WTC11 (cell line): ENCODE measurements at places on chromosomes 2 and 18. TPM values are rescaled to one million over a fixed set of nuclear protein-coding genes. Genes with fewer than 3 reads are reported as not detected.

GRCh38 chr2:239110595-239111048 lies 262.7 kb downstream of the TWIST2 start:
- DNase-seq, result no peak

- DNase-seq, result no peak
These were observed 5.5 kb downstream of the ASAP2 start for GRCh38 chr2:9212010-9212635.

GRCh38 chr2:51595836-51596235 lies 563.9 kb upstream of the NRXN1 start:
- no peak for DNase-seq

Gene ABHD3
- 11.1 to 12.1 TPM (median 11.5 TPM) in 3 replicates for total RNA-seq

- DNase-seq, result no peak
These were observed 86.9 kb upstream of the RBBP8 start for GRCh38 chr18:22846088-22846683.

Gene IDH1
- 280 to 352 TPM (median 291 TPM) in 3 replicates for total RNA-seq
